ENCODE measurements at places on chromosomes 2 and 18. TPM values are rescaled to one million over a fixed set of nuclear protein-coding genes. Genes with fewer than 3 reads are reported as not detected.

Gene PLB1
- total RNA-seq: 2.4 TPM

Gene ASTL
- total RNA-seq: 2.6 TPM

Gene FRZB
- 2.0 TPM for total RNA-seq

Gene PTRHD1
- 53.8 TPM for total RNA-seq

Gene EFHD1
- total RNA-seq: 4.2 TPM

Gene SELENOI
- total RNA-seq: 9.2 TPM

Gene PDCD1
- total RNA-seq: 0.62 TPM

All from G401 (cell line).